ENCODE measurements at places on chromosomes 12 and 14.

DNA sequence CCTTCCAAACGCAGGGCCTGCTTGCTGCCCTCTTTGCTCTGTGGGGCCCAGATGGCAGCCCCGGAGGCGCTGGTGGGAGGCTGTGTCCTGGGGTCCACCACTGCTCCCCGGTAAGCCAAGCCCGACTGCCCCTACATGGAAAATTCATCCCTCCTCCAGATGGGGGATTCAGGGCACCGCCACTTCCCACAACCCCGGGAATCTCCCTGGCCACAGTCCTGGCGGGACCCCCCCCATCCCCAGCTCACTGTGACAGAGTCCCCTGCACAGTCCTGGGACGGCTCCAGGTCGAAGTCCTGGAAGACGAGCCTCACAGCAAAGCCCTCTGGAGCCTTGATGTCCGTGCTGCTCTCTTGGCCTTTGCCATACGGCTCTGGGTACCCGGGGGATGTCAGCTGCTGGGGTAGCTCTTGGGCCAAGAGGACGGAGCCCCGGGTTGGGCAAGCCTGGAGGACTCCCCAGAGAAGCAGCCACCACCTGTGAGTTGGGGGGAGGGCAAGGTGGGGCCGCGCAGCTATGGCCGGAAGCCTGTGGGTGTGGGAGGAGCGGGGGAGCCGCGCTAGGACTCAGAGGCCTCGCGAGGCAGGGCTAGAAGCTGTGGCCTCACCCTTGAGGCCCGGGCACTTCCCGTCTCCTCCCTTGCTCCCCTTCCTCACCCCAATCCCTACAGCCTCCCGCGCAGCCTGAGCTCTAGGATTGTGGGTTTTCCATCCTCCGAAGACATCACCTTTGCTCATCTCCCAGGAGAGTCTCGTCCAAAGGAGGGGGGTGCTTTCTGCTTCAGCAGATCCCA, 815 bp downstream of the C1RL start:
- DNase-seq = peak; percentile 51

DNA sequence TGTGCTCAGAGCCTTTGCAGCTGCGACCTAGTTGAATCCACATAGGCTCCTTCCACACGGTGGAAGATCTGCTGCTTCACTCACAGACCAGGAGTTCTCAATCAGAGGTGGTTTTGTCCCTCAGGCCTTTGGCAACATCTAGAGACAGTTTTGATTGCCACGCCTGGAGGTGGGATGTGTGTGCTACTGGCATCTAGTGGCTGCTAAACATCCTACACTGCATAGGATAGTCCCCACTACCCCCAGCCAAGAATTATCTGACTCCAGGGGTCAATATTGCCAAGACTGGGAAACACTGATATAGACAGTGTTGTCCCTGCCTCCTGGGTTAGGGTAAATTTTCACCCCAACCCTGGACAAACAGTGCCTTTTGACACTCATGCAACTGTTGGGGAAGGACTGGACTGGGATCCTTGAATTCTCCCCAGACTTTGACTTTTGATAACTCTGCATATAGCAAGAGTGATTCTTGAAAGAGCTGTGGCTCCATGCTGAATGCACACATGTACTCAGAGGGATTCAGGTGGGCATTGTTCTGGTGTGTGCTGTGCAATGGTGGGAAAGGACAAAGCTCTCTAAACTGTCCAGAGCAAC, 39.8 kb downstream of the BAZ2A start:
- no peak for DNase-seq

DNA sequence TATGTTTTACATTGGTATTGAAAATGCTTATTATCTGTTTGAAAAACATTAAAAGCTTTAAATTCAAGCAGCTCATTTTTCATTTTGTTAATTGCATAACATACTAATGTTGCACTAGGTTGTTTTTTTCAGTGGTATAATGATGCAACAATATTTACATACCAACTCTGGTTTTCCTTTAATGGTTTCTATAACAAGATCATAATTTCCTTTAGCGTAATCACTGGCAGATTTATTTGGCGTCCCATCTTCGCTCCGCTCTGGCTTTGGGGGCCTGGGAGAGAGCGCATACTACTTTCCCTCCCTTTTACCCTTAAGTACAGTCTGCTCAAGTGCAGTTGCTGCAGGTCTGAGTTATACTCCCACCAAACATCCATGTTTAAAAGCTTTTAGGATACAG, 574.1 kb downstream of the PRKD1 start:
- no peak for DNase-seq

GRCh38 chr14:30596935-30597334, 25.2 kb upstream of the SCFD1 start:
- DNase-seq = no peak

GRCh38 chr12:128852026-128852698, 1.1 kb upstream of the GLT1D1 start:
- DNase-seq = no peak

DNA sequence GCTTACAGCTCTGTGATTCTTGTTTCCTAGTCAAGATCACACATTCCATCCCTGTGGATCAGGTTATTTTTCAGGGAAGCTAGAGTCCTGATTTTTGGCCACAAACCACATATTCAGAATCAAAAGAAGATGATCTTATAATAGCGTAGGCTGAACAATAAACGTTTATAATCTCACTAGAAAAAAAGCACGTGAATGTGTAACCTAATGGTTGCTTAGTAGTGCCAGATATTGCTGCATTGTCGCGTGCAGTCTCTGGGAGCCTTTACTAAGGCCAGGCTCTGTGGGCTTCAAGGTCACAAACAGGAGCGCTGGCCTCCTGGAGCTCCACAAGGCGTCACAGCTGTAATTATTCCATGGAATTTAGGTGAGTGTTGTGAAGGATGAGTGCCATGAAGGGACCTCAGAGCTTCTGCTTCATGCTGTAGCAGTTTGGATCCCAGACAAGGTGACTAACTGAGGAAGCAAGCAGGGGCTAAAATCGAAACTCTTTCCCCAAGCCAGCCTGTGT, 17.4 kb downstream of the CDKN1B start:
- no peak for DNase-seq

DNA sequence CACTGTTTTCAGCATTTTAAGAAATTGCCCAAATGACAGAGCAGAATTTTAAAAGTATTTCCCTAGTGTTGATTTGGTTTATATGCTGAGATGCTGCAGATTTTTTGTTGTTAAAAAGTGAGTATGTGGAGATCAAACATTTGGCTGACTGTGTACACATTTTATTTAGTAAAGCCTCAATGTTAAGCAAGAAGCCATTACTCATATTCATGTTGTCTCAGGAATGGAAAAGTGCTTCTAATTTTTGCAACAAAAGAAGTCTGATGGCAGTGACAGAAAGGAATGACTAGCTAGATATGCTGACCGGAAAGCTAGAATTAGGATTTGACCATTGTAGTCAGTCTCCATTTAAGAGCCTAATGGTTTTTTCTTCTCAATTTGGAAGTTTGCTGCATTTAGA, 22.5 kb downstream of the SLC38A6 start:
- no peak for DNase-seq

GRCh38 chr12:8031872-8032241, 659 bp upstream of the FOXJ2 start:
- no peak for DNase-seq
